ENCODE measurements at places on chromosomes 6 and 20. TPM values are rescaled to one million over a fixed set of nuclear protein-coding genes. Genes with fewer than 3 reads are reported as not detected.

Gene ZNF341
- 1.8 TPM for total RNA-seq

Gene CDSN
- total RNA-seq = not detected

Gene LRRN4
- total RNA-seq = 0.08 TPM

Gene STMND1
- not detected for total RNA-seq

Gene FNDC11
- 0.14 TPM for total RNA-seq

All from left ventricle myocardium inferior (tissue), 1 donor.